ENCODE measurements at places on chromosomes 16 and 17. TPM values are rescaled to one million over a fixed set of nuclear protein-coding genes. Genes with fewer than 3 reads are reported as not detected.

Gene CCDC200
- not detected for polyA plus RNA-seq

Gene TLCD2
- polyA plus RNA-seq, result 0.27 TPM

Gene SLC5A11
- not detected for polyA plus RNA-seq

Gene FOXC2
- not detected for polyA plus RNA-seq

Gene MPV17L
- polyA plus RNA-seq, result 0.38 TPM

Gene TMEM238L
- not detected for polyA plus RNA-seq

Gene TBC1D3H
- polyA plus RNA-seq, result 0.56 TPM

Gene KCNJ18
- not detected for polyA plus RNA-seq

Gene EVI2B
- 0.17 TPM for polyA plus RNA-seq

Gene CBFA2T3
- polyA plus RNA-seq, result 0.18 TPM

Gene CEP295NL
- polyA plus RNA-seq, result not detected

Gene CA7
- polyA plus RNA-seq, result not detected

Gene ITPRIPL2
- polyA plus RNA-seq, result 3.5 TPM

Gene GSDMA
- polyA plus RNA-seq, result 2.5 TPM

Gene C16orf46
- 0.19 TPM for polyA plus RNA-seq

Gene HS3ST2
- polyA plus RNA-seq, result 36.2 TPM

Gene TAOK2
- polyA plus RNA-seq, result 14.3 TPM

Gene PRSS33
- not detected for polyA plus RNA-seq

Gene CHST4
- polyA plus RNA-seq, result 0.08 TPM

Gene CDT1
- polyA plus RNA-seq, result 27.9 TPM

Gene EIF3CL
- 73.8 TPM for polyA plus RNA-seq

Gene PLLP
- 26.4 TPM for polyA plus RNA-seq

Gene NOD2
- polyA plus RNA-seq, result 0.44 TPM

Gene C16orf74
- 164 TPM for polyA plus RNA-seq

Gene SMIM36
- not detected for polyA plus RNA-seq

Gene TNFRSF13B
- polyA plus RNA-seq, result not detected

Gene CBX4
- 7.8 TPM for polyA plus RNA-seq

Gene MEFV
- polyA plus RNA-seq, result not detected

Gene CLEC3A
- not detected for polyA plus RNA-seq

Gene SYNGR2
- 60.8 TPM for polyA plus RNA-seq

Gene FA2H
- polyA plus RNA-seq, result 0.17 TPM

Gene RNF157
- not detected for polyA plus RNA-seq

Gene MARVELD3
- 10.1 TPM for polyA plus RNA-seq

Gene EXOC3L1
- polyA plus RNA-seq, result not detected

Gene CTF1
- polyA plus RNA-seq, result 3.0 TPM

Gene ZSCAN10
- polyA plus RNA-seq, result not detected

Gene PLXDC1
- polyA plus RNA-seq, result 0.17 TPM

Gene UMOD
- polyA plus RNA-seq, result not detected

Gene TAC4
- polyA plus RNA-seq, result not detected

Gene PITPNC1
- polyA plus RNA-seq, result 57.3 TPM

Gene MYO15A
- polyA plus RNA-seq, result 0.38 TPM

Gene ZNF19
- 1.1 TPM for polyA plus RNA-seq

Gene CCL17
- polyA plus RNA-seq, result not detected

Gene KRTAP4-9
- polyA plus RNA-seq, result not detected

Gene ZPBP2
- polyA plus RNA-seq, result not detected

Gene RASD1
- 0.07 TPM for polyA plus RNA-seq

Gene PRSS36
- polyA plus RNA-seq, result 0.34 TPM

Gene LPO
- polyA plus RNA-seq, result not detected

Gene ABI3
- not detected for polyA plus RNA-seq

Gene EMP2
- polyA plus RNA-seq, result 31.7 TPM

Gene RNU2-1
- polyA plus RNA-seq, result not detected

Gene FSCN2
- not detected for polyA plus RNA-seq

Gene UNC45B
- polyA plus RNA-seq, result not detected

Gene RAB11FIP4
- 2.6 TPM for polyA plus RNA-seq

Gene PRSS8
- 77.6 TPM for polyA plus RNA-seq

Gene DNAH3
- 0.06 TPM for polyA plus RNA-seq

Gene CTRL
- 0.62 TPM for polyA plus RNA-seq
